GM12865 (cell line): ENCODE measurements at places on chromosomes 11 and 22.

- DNase-seq: no peak
These were observed 82.9 kb upstream of the ARHGAP20 start for GRCh38 chr11:110795112-110795624.

DNA sequence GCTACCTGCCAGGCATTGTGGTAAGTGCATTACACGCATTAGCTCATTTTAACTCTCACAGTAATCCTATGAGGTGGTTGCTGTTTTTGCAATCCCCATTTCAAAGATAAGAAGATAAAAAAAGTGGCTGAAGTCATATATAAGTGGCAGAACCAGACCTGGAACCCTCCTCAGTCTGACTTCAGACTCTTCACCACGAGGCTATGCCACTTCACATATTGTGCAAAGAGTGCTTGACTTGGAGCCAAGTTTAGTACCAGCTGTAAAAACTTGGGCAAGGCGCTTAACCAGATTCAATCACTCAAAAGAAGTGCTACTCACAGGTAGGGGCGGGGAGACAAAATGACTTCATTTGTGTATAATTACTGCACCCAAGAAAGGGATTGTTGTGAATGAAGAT lies 15.3 kb downstream of the BPIFC start:
- no peak for DNase-seq

DNA sequence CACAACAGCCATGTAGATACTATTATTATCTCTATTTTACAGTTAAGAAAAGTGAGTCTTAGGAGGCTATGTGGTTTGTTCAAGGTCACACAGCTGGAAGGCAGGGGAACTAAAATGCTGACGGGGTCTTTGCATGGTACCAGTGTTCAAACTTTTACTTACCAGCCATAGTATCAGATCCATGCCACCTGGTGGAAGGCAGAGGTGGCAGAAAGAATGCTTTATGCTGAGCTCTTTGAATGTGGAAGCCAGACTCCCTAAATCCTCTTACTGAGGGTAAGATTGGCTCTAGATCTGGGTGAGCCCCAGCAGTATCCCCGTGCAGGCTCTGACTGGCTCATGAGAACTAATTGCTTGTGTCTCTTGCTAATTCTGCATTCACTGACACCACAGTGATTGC lies 54.3 kb upstream of the NAV2 start:
- DNase-seq: no peak

DNA sequence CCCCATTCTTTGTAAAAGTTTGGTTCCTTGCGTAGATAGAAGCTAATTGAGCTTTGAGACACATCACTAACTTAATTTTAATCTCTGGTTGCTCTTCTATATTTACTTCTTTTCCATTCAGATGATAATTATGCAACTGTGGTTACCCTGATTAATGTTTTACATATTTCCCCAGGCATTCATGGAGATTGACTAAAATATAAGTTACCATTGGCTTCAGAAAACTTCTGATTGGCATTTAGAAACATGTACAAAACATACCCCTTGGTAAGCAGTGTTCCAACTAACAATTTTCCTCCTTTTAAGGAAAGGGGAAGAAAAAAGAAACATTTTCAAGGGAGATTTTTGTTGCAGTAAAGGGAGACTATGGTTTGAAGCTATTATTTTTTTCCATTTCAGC lies 43.9 kb downstream of the FAT3 start:
- DNase-seq: no peak
